ENCODE measurements at places on chromosomes 7 and 10. TPM values are rescaled to one million over a fixed set of nuclear protein-coding genes. Genes with fewer than 3 reads are reported as not detected.

FAM20C gene
- 20.8 TPM for total RNA-seq

- no peak for DNase-seq
Measured at GRCh38 chr7:107405559-107405958, 64.3 kb upstream of the GPR22 start.

- peak; percentile 49 for DNase-seq
Measured at GRCh38 chr10:17854044-17854652, 45.0 kb downstream of the MRC1 start.

DNA sequence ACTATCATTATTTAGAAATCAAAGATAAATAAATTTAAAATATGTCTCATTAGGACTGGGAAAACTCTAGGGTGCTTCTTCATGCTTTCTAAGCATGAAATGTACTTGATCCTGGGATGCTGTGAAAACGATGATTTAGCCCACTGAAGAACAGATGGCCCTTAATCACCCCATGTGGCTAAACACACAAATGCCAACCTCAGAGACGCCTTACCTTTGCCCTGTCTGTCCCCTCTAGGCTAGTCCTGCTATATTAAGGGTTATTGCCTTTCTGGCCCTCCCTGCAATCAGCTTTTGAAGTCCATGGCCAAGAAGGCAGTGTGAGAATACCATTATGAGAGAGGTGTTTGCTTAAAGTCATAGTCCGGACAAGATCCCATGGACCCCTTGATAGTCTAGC, 217.2 kb downstream of the TWIST1 start:
- no peak for DNase-seq

- DNase-seq, result no peak
Measured at GRCh38 chr10:52865213-52865612, 92.6 kb upstream of the MBL2 start.
